Suprapubic skin (tissue), 4 donors: ENCODE measurements at places on chromosomes 12 and 14.

DNA sequence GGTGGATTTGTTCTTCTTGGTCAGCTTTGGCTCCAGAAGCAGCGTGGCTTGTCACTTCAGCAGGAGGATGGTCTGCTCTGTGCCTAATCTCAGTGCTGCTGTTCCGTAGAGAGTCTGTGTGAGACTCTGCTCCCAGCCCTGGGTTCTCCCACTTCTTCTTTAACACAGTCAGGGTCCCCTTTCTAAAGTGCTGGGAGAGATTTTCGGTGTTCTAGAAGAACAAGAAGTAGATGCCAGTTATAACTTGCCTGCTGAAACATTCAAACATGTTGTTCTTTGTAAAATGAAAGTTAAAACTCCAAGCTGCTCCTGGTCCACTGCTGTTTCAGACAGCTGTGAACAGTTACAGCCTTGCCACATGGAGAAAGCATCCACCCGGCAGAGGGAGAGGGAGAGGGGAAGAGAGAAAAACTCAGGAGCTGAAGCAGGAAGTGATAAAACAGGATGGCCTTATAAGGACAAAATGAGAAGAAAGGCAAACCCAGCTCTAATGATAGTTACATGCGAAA, 55.2 kb upstream of the CERS5 start:
- no peaks in the 10 kb centered on the region for H3K36me3 ChIP-seq
- DNase-seq = no peak
- H3K4me3 ChIP-seq = peak overlapping the region; percentile 54
- peak overlapping the region; percentile 89 for H3K27ac ChIP-seq

- no peaks in the 10 kb centered on the region for H3K36me3 ChIP-seq
- peaks cover 60% of the 10 kb centered on the region for H3K4me1 ChIP-seq
- H3K4me3 ChIP-seq = no peak overlapping the region
- H3K27me3 ChIP-seq = no peaks in the 10 kb centered on the region
- no peak overlapping the region for H3K27ac ChIP-seq
Observed at GRCh38 chr14:100106250-100107112, 41.3 kb downstream of the EVL start.

- DNase-seq = no peak
- H3K27ac ChIP-seq = no peak overlapping the region
- H3K36me3 ChIP-seq = no peaks in the 10 kb centered on the region
- no peaks in the 10 kb centered on the region for H3K4me1 ChIP-seq
Observed at GRCh38 chr14:44462381-44462780, 44.7 kb downstream of the FSCB start.

DNA sequence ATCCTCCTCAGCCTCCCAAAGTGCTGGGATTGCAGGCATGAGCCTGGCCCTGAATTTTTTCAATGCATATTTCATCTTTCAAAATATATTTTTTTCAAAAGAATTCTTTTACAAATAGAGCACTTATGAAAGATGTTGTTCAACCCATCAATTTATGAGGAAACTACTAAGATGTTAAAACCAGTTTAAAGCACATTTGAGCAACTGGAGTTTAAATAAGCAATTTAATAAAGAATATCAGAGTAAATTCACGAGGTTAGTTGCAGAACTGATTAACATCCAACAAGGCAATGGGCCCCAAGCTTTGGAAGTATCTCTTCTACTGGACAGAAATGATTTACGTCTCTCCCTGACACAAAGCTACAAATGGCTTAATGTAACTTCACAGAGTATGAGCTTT, 23.3 kb downstream of the GLT1D1 start:
- H3K27ac ChIP-seq = no peak overlapping the region
- no peak for DNase-seq
- no peaks in the 10 kb centered on the region for H3K27me3 ChIP-seq
- H3K36me3 ChIP-seq = no peaks in the 10 kb centered on the region

GRCh38 chr14:64762044-64763034, 58.1 kb downstream of the PLEKHG3 start:
- no peak for DNase-seq
- H3K4me3 ChIP-seq = peak overlapping the region; percentile 12
- H3K36me3 ChIP-seq = no peaks in the 10 kb centered on the region
- no peaks in the 10 kb centered on the region for H3K27me3 ChIP-seq
- H3K27ac ChIP-seq = peak overlapping the region; percentile 65

DNA sequence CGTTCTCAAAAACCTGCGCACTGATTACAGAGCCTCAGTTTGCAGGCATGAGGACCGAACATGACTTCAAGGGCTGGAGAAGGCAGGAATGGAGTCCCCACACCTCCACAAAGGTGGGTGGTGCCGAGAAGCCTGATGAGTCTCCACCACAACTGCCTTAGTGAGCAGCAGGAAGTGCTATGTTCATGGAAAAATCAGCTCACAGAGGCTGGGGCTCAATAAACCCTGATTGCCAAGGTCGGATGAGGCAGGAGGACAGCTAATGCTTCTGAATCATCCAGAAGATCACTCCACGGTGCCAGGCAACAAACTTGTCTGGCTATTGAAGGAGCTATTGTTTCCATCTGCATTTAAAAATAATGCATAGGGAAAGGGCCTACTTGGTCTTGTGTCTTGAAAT, 31.1 kb downstream of the APPL2 start:
- H3K4me1 ChIP-seq = peaks cover 7% of the 10 kb centered on the region
- H3K27me3 ChIP-seq = no peaks in the 10 kb centered on the region
- no peak overlapping the region for H3K4me3 ChIP-seq
- peaks cover 98% of the 10 kb centered on the region for H3K36me3 ChIP-seq
- H3K27ac ChIP-seq = peak overlapping the region; percentile 58

GRCh38 chr12:124493809-124494750, 73.3 kb downstream of the NCOR2 start:
- H3K4me3 ChIP-seq = no peak overlapping the region
- no peak for DNase-seq
- H3K36me3 ChIP-seq = peaks cover 40% of the 10 kb centered on the region
- no peak overlapping the region for H3K27ac ChIP-seq

DNA sequence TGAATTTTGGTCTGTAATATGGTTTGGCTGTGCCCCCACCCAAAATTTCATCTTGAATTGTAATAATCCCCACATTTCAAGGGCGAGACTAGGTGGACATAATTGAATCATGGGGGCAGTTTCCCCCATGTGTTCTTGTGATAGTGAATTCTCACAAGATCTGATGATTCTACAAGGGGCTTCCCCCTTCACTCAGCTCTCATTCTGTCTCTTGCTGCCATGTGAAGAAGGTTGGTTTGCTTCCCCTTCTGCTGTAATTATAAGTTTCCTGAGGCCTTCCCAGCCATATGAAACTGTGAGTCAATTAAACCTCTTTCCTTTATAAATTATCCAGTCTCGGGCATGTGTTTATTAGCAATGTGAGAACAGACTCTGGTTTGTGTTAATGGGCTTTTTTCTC, 5.9 kb downstream of the LRRC9 start:
- H3K27ac ChIP-seq = no peak overlapping the region
- no peaks in the 10 kb centered on the region for H3K4me1 ChIP-seq
- DNase-seq = no peak
- H3K27me3 ChIP-seq = no peaks in the 10 kb centered on the region
- H3K4me3 ChIP-seq = no peak overlapping the region

DNA sequence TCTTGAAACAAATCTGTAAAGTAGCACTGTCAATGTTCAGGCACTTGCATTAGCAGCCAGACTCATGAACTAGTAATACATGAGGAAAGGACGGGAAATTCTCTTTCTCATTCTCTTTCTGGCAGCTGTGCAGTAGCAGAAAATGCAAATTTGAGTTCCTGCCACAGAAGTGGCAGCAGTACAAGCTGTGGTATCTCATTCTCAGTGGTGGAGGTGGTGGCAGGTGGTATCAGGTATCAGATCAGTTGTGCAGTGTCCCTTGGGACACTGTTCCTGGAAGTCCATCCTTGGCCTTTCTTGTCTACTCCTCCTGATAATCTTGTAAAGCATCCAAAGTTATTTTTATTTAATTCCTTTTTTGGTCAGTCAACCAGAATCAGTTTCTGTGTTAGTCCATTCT, 103.0 kb downstream of the C12orf42 start:
- no peak overlapping the region for H3K27ac ChIP-seq
- H3K4me1 ChIP-seq = no peaks in the 10 kb centered on the region
- H3K36me3 ChIP-seq = no peaks in the 10 kb centered on the region
- no peaks in the 10 kb centered on the region for H3K27me3 ChIP-seq
- H3K4me3 ChIP-seq = no peak overlapping the region

DNA sequence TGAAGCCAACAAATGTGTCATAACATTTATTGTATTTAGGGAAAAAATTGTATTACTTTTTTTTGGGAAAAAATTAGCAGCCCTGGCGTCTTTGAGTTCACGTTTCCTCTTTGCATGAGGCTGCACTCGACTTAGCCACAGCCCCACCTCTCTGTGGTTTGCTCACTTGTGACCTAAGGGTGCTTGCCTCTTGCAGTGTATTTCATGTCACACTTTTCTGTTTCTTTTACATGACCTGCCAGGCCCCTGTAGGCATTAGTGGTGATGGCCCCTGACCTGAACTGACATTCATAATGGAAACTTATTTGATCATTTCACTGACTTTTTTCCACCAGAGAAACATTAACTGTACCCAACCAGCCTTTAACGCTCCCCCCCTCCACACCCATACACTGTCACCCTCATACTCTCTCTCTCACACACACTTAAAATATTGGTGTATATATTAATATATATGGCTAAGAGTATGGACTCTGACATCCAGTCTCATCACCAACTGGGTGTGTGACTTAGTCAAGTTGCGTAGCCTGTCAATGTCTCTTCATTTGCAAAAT, 122.9 kb downstream of the PRKCH start:
- no peak overlapping the region for H3K4me3 ChIP-seq
- peaks cover 13% of the 10 kb centered on the region for H3K4me1 ChIP-seq

DNA sequence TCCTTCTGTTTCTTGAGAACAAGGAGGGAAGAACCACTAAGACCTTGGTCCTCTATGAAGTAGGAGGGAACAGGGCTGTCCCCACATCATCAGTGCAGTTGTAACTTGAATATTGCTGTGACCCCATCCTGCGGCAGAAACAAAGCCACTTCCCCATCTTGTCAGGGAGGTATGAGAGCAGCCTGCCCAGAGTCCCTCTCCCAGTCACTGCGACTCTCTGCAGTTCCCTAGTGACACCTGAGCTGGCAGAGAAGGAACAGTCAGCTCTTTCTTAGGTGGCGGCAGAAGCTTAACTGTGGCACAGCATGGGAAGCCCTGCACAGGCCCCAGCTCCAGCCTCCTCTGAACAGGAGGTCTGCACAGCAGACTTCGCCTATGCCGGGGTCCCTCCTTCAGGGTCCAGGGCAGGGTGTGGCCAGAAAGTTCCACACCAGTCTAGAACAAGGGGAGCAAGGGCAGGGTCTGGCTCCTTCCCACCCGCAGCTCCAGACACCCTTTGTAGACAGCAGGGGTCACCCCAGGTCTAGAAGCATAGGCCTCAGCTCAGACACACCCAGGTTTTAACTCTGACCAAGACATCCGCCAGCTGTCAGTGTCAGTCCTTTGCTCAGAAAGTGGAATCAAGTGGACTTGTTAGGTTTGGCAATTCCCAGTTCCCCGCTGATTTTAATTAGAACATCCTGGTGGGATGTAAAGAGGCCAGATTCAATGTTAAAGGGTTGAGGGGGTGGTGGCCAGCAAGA, 36.8 kb downstream of the DEGS2 start:
- H3K4me1 ChIP-seq = no peaks in the 10 kb centered on the region
- H3K27ac ChIP-seq = no peak overlapping the region
- no peaks in the 10 kb centered on the region for H3K27me3 ChIP-seq
- no peak overlapping the region for H3K4me3 ChIP-seq
- peaks cover 35% of the 10 kb centered on the region for H3K36me3 ChIP-seq

- no peaks in the 10 kb centered on the region for H3K27me3 ChIP-seq
- no peak for DNase-seq
- no peak overlapping the region for H3K27ac ChIP-seq
- H3K36me3 ChIP-seq = no peaks in the 10 kb centered on the region
Observed at GRCh38 chr12:75661908-75662307, 150.5 kb upstream of the KRR1 start.
